ENCODE measurements at places on chromosomes 5 and 9. TPM values are rescaled to one million over a fixed set of nuclear protein-coding genes. Genes with fewer than 3 reads are reported as not detected.

The CEL gene
- total RNA-seq = 3.8 TPM

- H3K4me3 ChIP-seq = no peak overlapping the region
- no peak overlapping the region for H3K27ac ChIP-seq
- H3K27me3 ChIP-seq = no peaks in the 10 kb centered on the region
- no peak for DNase-seq
- H3K36me3 ChIP-seq = no peaks in the 10 kb centered on the region
- H3K4me1 ChIP-seq = no peaks in the 10 kb centered on the region
Measured at GRCh38 chr5:58040044-58040443, 419.8 kb downstream of the PLK2 start.

- H3K27ac ChIP-seq = no peak overlapping the region
- no peak overlapping the region for H3K4me3 ChIP-seq
- no peaks in the 10 kb centered on the region for H3K27me3 ChIP-seq
- no peak for DNase-seq
- H3K36me3 ChIP-seq = no peaks in the 10 kb centered on the region
Measured at GRCh38 chr5:33604503-33604902, 163.7 kb downstream of the TARS1 start.

DNA sequence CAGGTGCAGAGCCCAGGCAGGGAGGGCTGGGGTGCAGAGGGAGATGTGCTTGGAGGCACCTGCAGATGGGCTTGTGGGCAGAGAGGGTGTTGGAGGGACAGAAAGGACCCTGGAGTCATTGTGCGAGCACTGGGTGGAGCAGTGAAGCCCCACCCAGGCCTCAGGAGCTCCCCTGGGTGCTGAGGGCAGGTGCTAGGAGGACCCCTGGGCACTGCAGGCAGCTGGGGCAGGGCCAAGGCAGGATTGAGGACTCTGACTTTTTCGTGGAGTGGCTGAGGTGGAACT lies 10.3 kb upstream of the SLC6A18 start:
- no peak for DNase-seq
- no peaks in the 10 kb centered on the region for H3K4me1 ChIP-seq
- no peak overlapping the region for H3K27ac ChIP-seq
- H3K36me3 ChIP-seq = peaks cover 4% of the 10 kb centered on the region

DNA sequence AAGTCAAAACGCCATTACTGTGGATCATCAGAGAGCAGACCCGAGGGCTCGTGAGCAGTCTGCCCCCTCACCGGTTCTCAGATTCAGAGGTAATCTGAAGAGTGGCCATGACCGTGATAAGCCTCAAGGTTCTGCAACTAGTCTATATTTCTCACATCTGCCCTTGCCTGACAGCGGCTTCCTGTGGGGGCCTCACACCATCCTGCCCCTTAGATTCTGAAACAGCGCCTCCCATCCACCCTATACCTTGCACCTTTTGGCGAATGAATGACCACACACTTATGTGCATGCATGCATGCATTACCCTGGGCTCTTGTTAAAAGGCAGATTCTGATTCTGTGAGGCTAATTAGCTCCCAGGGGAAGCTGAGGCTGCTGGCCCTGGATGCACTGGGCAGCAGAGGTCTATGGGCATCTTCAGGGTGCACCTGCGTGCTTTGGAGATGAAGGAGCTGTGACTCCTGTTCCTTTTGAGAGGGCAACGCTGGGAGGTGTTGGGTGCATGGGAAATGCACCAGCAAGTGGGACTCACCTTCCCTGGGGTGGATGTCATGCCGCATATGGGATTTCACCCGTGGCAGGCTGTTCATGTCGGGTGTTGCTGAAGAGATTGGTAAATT lies 7.8 kb upstream of the GADD45G start:
- no peaks in the 10 kb centered on the region for H3K36me3 ChIP-seq
- no peak overlapping the region for H3K4me3 ChIP-seq
- H3K27ac ChIP-seq = no peak overlapping the region
- peaks cover 10% of the 10 kb centered on the region for H3K27me3 ChIP-seq
- DNase-seq = no peak

The IL33 gene
- not detected for total RNA-seq

All from glutamatergic neuron (in vitro differentiated cells).